ENCODE measurements at places on chromosomes 1 and 21. TPM values are rescaled to one million over a fixed set of nuclear protein-coding genes. Genes with fewer than 3 reads are reported as not detected.

- H3K4me1 ChIP-seq = no peaks in the 10 kb centered on the region
- DNase-seq = no peak
- H3K27ac ChIP-seq = no peak overlapping the region
- H3K36me3 ChIP-seq = no peaks in the 10 kb centered on the region
- no peaks in the 10 kb centered on the region for H3K27me3 ChIP-seq
These were observed 975.0 kb upstream of the NCAM2 start for GRCh38 chr21:20023193-20023592.

GRCh38 chr1:66777831-66778230 is 23.2 kb downstream of the INSL5 start:
- DNase-seq = no peak
- no peaks in the 10 kb centered on the region for H3K4me1 ChIP-seq
- no peak overlapping the region for H3K27ac ChIP-seq
- H3K27me3 ChIP-seq = no peaks in the 10 kb centered on the region
- H3K36me3 ChIP-seq = no peaks in the 10 kb centered on the region

DNA sequence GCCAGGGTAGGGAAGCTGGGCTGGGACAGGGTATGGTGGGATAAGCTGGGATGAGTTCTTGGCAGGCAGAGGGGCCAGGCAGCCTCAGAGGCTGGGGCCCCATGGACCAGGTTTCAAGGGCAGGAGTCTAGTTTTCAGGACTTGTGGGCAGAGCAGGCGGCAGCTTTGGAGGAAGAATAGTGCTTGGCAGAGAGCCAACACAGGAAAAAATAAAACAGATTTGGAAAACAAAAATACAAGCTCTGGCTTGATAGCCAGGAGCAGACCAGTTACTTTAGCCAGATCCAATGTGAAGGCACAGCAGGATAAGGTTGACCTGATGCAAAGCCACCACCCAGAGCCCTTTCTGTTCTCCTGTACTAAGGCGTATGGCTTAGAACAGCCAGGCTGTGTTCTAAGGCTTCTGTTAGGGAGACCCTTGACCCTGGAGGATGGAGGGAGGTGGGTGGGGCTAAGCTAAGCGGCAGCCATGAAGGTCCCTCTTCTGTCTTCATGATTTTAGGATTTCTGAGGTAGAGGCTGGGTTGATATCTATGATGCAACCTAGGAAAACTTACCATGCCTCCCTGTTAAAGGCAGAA is 5.5 kb downstream of the TRAF5 start:
- no peaks in the 10 kb centered on the region for H3K36me3 ChIP-seq
- no peak for DNase-seq
- H3K27ac ChIP-seq = peak overlapping the region; percentile 90
- no peak overlapping the region for H3K4me3 ChIP-seq

- H3K4me1 ChIP-seq = peaks cover 42% of the 10 kb centered on the region
- H3K4me3 ChIP-seq = no peak overlapping the region
- peak; percentile 45 for DNase-seq
- H3K27me3 ChIP-seq = peaks cover 11% of the 10 kb centered on the region
These were observed 6.1 kb downstream of the PDE9A start for GRCh38 chr21:42659416-42660117.

CXADR gene
- not detected for total RNA-seq

SIPA1L2 gene
- total RNA-seq = 0.22 TPM

GRCh38 chr1:53944469-53945182 is 873 bp downstream of the IFT25 start:
- peak overlapping the region; percentile 65 for H3K27ac ChIP-seq
- peak overlapping the region; percentile 65 for H3K4me3 ChIP-seq
- DNase-seq = no peak
- H3K4me1 ChIP-seq = peaks cover 20% of the 10 kb centered on the region

CMPK1 gene
- total RNA-seq = 92.5 TPM

NPL gene
- total RNA-seq = 3.4 TPM

GRCh38 chr1:219989766-219990165 is 56.5 kb downstream of the EPRS1 start:
- H3K4me3 ChIP-seq = no peak overlapping the region
- no peak for DNase-seq
- peaks cover 6% of the 10 kb centered on the region for H3K36me3 ChIP-seq
- no peak overlapping the region for H3K27ac ChIP-seq

TMEM61 gene
- not detected for total RNA-seq

GRCh38 chr1:65459397-65459768 is 38.9 kb downstream of the LEPR start:
- H3K36me3 ChIP-seq = no peaks in the 10 kb centered on the region
- H3K27me3 ChIP-seq = no peaks in the 10 kb centered on the region
- no peaks in the 10 kb centered on the region for H3K4me1 ChIP-seq
- no peak overlapping the region for H3K27ac ChIP-seq
- no peak for DNase-seq
- H3K4me3 ChIP-seq = no peak overlapping the region

DNA sequence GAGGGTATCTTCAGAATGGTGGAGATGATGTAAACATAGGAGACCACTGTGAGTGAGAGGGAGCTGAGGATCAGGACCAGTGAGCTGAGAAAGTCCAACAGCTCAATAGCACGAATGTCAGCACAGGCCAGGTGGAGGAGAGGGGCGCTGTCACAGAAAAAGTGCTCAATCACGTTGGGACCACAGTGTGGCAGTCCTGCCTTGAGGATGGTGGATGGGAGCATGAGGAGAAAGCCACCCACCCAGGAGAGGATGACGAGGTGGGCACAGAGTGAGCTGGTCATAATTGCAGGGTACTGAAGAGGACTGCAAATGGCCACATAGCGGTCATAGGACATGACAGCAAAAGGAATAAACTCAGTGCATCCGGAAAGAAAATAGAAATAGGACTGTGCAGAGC is 8.1 kb downstream of the OR11L1 start:
- DNase-seq = no peak
- H3K4me3 ChIP-seq = no peak overlapping the region
- no peak overlapping the region for H3K27ac ChIP-seq

DNA sequence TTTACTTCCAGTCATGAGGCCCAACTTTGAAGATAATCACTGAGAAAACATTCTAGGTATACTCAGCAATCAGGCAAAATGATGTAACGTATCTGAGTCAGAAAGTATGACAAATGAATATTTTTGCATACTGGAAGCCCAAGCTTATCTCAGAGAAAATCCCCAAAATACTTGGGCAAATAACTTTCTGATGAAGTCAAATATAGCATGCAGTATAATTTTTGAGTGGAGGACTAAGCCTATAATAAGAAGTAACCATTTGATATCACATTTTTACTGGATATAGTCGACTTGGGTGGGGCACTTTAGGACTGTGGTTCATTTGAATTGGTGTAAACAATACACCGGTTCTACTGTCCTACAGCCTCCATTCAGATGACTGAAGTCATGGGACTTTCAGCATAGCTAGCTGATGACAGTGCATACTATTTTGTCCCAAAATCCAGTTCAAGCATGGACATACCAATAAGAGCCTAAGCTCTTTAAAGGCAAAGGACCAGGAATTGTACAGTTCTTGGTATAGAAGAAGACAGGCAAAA is 2.3 kb upstream of the GADD45A start:
- no peaks in the 10 kb centered on the region for H3K27me3 ChIP-seq
- no peak for DNase-seq
- peaks cover 16% of the 10 kb centered on the region for H3K4me1 ChIP-seq
- no peaks in the 10 kb centered on the region for H3K36me3 ChIP-seq

DNA sequence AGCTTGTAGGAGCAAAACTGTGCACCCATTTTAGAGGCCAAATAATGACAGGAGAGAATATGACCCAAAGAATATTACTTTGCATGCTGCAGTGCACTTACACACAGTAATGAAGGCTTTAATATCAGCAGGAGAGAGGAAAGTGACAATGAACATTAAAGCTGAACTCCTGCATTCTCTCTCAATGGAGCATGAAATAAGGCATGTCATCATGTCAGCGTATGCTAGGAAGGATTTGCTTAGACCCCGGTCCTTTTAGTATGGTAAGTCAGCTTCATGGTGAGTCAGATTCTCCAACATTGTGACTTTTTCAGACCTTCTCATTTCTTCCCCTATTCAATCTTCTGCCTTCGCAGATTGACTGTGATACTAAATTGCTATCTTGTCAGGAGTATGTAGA is 210.7 kb upstream of the TMPRSS15 start:
- no peak overlapping the region for H3K27ac ChIP-seq
- H3K36me3 ChIP-seq = no peaks in the 10 kb centered on the region
- DNase-seq = no peak
- no peaks in the 10 kb centered on the region for H3K4me1 ChIP-seq
- H3K4me3 ChIP-seq = no peak overlapping the region

DNA sequence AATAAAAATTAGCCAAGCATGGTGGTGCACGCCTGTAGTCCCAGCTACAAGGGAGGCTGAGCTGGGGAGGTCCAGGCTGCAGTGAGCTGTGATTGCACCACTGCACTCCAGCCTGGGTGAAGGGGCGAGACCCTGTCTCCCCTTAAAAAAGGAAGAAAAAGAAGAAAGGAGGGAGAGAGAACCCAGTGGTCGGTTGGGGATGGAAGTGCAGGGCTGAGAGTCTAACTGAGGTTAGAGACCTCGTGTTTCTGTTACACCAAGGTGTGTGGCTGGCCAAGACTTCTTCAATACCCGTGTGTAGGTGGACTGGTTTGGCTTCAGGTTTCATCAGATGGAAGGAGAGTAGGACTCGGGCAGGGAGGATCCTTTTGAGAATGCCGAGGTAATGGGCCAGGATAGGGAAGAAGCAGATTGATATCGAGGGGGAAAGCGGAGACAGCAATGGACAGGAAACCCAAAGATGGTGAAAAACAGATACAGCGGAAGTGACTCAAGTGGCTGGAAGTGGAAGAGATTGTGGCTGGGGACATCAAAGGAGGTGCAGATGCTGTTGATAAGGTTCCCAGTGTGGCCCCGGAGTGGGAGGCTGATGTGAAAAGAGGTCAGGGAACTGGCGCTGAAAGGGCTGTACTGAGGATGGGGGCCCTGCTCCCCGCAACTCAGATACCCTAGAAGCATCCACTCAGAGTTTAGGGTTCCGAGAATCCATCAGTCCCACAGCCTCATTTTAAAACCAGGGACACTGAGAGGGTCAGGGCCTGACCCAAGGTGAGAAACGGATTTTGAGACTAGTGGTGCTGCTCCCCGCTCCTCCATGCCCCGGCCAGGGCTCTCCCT is 681 bp upstream of the UBXN10 start:
- no peak overlapping the region for H3K27ac ChIP-seq
- peaks cover 8% of the 10 kb centered on the region for H3K27me3 ChIP-seq
- peaks cover 21% of the 10 kb centered on the region for H3K4me1 ChIP-seq
- peak; percentile 44 for DNase-seq

DNAJC28 gene
- total RNA-seq = 2.5 TPM

DNA sequence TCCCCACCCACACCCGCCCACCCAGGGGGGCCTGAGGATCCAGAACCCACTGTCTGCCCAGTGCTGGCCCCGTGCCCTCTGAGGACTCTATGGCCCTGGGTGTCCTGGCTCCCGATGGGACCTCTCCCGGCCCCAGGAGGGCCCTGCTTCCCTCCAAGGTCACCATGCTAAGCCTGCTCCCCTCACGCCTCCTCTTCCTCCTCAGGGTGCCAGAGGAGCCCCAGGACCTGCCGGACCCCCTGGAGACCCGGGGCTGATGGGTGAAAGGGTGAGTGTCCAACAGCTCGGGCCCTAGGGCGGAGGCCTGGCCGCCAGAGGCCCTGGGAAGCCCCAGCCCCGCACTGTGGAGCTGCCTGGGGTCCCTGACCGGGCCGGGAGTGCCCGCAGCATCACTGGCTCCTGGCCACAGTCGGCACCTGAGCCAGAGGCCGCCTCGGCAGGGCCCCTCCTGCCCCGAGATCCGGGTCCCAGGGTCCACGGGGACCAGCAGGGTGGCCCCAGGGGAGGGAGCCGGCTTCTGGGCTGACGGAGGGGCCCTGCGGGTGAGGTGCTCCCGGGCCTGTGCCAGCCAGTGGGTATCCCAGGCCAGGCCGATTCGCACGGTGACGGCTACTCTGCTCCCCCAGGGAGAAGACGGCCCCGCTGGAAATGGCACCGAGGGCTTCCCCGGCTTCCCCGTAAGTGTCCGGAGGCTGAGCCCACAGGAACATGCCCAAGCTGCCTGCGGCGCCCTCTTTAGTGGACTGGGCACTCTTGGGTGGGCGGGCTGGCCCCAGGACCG is 16.1 kb downstream of the COL6A1 start:
- H3K4me1 ChIP-seq = no peaks in the 10 kb centered on the region
- H3K36me3 ChIP-seq = no peaks in the 10 kb centered on the region
- no peaks in the 10 kb centered on the region for H3K27me3 ChIP-seq
- no peak overlapping the region for H3K4me3 ChIP-seq

DNA sequence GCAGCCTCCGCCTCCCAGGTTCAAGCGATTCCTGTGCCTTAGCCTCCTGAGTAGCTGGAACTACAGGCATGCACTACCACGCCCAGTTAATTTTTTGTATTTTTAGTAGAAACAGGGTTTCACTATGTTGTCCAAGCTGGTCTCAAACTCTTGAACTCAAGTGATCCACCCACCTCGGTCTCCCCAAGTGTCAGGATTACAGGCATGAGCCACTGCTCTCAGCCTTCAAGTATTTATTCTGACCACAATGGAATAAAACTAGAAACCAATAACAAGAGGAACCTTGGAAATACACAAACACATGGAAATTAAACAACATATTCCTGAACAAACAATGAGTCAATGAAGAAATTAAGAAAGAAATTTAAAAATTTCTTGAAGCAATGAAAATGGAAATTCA is 32.7 kb upstream of the DR1 start:
- H3K4me3 ChIP-seq = no peak overlapping the region
- H3K4me1 ChIP-seq = no peaks in the 10 kb centered on the region
- no peak overlapping the region for H3K27ac ChIP-seq

DNA sequence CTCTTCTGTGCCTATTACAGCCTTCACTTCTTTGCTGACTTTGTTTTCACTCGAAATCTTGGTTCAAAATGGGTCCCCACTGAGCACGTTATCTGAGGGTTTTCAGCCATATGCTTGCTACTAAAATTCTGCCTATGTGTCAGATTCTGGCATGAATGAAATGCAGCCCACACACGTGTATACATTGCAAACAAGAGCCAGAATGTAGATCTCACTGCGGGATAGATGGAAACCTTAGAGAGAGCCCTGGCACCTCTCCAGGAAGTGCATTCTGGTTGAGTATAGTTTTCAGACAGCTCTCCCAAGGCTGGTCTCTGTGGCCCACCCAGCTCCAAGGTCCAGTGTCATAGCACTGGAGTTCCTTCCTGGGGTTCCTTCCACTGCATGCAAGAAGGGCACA is 234.7 kb upstream of the GJB5 start:
- DNase-seq = no peak
- H3K4me1 ChIP-seq = no peaks in the 10 kb centered on the region
- H3K4me3 ChIP-seq = no peak overlapping the region
- no peak overlapping the region for H3K27ac ChIP-seq

DNA sequence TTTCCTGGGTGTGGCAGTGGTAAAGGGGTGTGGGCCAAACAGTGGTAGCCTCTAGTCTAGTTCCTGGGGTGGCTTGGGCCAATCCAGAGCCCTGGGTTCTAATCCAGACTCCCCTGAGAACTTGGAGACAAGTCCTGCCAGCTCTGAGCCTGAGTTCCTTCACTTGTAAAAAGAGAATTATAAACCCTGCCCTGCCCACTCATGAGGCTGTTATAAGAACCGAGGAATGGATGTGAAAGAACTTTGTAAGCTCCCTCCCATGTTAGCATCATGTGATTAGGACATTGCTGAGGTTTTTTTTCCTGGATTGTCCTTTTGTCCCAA is 131.0 kb downstream of the RRAGC start:
- H3K36me3 ChIP-seq = no peaks in the 10 kb centered on the region
- H3K4me1 ChIP-seq = no peaks in the 10 kb centered on the region
- DNase-seq = no peak

OBSCN gene
- 65.3 TPM for total RNA-seq
